MG63 (cell line): ENCODE measurements at places on chromosomes 7 and 10.
A peak's percentile ranks its signal among the peaks of the same experiment; 100 is the strongest.

DNA sequence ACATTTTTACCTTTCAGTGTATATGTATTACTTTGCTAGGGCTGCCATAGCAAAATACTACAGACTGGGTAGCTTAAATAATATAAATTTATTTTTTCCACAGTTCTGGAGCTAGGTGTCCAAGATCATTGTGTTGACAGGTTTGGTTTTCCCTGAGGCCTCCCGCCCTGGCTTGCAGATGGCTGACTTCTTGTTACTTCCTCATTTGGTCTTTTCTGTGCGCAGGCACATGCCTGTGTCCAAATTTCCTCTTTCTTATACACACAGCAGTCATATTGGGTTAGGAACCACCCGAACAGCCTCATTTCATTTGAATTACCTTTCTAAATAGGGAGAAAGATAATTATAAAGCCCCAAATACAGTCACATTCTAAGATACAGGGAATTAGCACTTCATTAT lies 521.6 kb upstream of the SORCS1 start:
- DNase-seq = no peak

DNA sequence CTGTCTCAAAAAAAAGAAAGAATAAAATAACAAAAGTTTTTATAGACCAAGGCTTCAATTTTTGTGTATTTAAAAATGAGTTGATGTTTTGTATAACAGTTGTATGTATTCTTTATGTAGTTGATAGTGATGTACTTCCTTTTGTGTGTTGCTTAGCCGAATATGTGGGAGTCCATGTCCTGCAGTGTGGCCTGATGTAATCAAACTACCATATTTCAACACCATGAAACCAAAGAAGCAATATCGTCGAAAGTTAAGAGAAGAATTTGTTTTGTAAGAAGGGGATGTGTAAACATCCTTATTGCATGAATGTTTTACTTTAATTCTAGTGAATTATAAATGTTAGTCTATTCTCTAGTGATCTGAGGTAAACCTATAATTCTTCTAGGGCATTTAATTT lies 56.6 kb downstream of the MPLKIP start:
- no peak for DNase-seq

GRCh38 chr7:143415742-143416397 lies 7.2 kb upstream of the EPHA1 start:
- no peak for DNase-seq

- peak; percentile 4 for DNase-seq
These were observed 32.5 kb upstream of the GPR158 start for GRCh38 chr10:25142116-25142864.

- no peak for DNase-seq
These were observed 1314.5 kb downstream of the XPNPEP1 start for GRCh38 chr10:108608860-108609259.

- DNase-seq = no peak
These were observed 274.9 kb downstream of the SDK1 start for GRCh38 chr7:3575753-3576531.

DNA sequence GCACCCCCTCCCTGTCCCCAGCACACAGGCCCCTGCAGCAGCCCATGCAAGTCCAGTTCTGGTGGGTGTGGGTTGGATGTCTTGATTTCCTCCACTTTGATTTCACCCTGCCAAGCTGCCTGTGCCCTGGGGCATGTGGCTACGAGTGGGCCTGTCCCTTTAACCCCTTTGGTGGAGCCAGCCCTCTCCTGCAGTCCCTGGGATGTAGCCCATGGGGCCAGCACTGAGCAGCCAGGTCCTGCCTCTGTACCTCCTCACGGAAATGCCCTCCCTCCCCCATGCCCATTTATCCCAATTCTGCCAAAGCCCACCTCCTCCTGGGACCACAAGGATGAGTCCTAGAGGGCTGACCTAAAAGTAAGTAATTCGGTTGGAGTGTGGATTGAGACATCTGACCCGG lies 11.9 kb downstream of the COL13A1 start:
- no peak for DNase-seq

DNA sequence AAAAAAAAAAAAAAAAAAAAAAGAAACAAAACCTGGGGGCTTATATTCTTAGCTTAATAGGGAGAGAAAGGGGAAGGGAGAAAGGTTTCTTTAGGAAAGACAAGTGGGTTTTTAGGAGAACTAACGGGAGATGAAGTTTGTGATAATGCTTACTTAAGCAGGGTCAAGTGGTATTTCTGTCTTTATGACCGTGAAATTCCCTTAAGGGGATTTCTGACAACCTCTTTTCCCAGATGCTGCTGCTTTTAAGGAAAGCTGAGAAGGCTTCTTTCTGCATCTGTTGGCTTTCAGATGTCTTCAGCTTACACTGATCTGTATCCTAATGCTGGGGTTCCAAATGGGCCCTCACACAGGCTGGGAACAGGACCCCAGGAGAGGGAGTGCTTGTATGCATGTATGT lies 42.6 kb downstream of the ADAMTS14 start:
- DNase-seq = no peak

- no peak for DNase-seq
These were observed 1193.9 kb downstream of the DNAJB9 start for GRCh38 chr7:109763611-109764010.

DNA sequence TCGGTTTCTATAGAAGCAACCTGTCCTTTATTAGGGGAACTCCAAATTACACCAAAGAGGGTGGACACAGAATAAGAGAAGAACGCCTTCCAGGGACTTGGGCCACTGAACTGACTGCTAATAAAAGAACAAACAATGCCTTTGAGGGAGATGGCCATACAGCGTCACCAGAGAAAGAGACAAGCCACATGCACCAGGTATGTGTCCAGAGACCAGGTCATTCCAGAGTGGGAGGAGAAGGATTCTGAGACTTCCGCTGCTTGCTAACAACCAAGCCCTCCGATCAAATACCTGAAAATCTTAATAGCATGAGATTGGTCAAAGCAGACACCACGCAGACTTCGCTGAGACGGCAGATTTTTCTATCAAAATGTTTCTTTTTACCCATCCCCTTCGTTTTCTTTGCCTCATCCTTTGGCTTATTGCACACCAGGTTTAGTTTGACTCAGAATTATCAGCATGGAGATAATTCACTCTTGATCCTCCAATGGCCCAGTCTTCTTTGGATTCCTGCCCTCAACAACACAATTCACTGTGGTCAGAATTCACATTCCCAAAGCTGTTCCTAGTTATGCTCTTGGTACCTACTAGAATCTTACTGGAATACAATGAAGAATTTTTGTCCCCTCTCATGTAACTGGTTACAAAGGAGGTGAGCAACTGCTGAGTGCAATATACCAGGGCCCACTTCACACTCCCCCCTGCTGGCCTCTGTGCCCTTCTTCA lies 87.4 kb upstream of the DDC start:
- no peak for DNase-seq

GRCh38 chr10:95896071-95896850 lies 11.5 kb upstream of the CC2D2B start:
- DNase-seq = no peak

DNA sequence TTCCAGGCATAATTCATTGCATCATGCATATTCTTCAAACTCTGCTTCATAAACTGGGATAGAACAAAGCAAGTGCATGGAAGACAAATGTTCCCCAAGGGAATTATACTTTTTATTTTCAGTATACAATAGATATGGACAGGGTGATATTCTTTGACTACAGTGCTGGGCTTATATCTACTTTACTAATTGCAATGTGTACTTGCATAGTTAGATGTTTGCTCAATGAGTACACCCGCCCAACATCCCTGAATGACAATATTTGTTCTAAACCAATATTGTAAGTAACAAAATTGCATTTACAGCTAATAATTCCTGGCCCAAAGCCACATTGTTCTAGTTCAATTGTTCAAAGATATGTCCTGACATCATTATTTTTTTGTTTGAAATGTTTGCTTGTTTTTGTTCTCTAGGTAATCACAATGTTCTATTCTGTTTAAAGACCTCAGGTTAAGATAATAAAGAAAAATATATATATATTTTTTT lies 171.4 kb downstream of the PTN start:
- no peak for DNase-seq
